ENCODE measurements at places on chromosomes 2 and 18.

GRCh38 chr2:96888072-96889011 is 18.5 kb upstream of the SEMA4C start:
- no peak for DNase-seq

- no peak for DNase-seq
Observed at GRCh38 chr2:12714391-12715221, 2.1 kb upstream of the TRIB2 start.

DNA sequence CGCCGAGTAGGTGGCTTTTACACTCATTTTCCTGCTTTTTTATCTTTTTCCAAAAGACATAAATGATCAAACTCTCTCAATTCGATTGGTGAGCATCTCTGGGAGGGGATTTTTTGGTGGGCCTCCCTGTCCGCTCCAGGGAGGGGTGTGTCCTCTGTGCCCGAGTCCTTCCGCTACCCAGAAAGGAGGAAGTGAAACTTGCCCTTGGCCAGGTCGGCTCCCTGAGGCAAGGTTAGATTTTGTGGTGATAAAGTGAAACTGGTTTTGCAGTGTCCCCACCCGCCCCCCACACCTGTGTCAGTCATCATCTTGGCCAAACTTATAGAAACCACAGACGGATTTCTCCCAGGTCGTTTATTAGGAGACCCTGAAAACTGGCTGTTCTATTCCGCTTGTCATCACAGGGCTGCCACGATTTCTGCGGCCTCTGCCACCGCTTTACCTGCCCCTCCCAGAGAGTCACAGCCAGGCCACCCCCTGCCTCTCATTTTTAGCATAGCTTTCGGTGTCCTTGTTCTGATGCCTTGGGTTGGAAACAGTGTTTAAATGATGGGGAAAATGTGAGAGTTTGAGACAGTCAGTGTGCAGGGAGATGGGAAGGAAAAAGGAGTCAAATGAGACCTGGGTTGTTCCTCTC is 93.6 kb downstream of the SH3BP4 start:
- no peak for DNase-seq

- no peak for DNase-seq
Observed at GRCh38 chr2:150159300-150159699, 328.2 kb downstream of the RND3 start.

DNA sequence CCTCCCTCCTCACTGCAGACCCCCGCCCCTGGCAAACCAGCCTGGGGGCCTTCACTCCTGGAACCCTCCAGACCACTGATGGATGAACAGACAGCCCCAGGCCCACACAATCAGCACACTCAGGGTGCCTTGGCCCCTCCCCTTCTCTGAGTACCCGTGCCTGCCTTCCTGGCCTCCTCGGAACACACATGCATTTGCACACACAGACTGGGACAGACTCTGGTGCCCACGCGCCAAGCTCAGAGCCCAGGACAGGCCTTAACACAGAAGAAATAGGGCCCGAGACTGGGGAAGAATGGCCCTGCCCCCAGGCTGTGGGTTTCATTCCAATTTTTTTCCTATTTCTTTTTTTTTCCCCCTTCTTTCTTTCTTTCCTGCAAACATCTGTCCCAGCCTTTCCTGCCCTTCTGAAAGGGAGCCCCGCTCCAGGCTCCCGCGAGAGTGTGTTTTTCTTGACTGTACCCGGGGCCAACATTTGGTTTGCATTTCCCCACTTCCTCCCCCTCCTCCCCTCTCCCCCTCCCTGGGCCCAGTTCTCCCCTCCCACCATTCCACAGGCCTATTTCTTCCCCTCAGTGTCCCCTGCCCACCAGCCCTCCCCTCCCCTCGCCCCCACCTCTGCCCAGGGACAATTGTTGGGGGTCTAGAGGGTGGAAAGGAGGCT is 618 bp upstream of the TNS1 start:
- no peak for DNase-seq

- DNase-seq, result no peak
Observed at GRCh38 chr2:127000194-127000593, 101.5 kb downstream of the TEX51 start.

DNA sequence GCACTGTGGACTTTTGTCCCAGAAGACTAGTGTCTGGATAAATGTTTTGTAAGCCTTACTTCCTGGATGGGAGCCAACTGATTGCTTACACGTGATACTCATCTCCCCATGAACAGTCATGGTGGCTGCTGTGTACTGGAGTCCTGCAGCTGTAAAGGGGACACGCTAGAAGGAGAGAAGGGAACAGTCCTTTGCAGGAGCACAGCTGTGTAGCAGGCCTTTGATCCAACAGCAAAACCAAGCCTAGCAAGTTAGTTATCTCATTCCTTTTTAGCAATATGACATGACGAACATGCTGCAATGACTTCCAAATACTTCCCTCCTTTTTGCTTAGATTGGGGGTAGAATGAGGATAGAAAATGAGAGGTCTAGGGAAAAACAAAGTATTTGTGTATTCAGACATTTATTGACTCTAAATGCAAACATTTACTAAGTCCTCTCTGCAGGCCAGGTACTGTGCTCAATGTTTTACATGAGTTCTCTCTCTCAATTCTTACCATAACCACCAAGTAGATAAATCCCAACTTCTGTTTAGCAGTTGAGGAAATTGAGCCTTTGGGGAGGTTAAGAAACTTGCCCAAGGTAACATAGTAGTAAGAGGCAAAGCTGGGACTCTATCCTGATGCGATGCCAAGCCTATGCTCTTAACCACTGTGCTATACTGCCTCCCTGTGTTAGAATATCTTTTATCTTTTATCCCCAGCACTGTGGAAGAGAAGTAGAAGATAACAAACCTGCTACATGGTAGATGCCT is 55.4 kb upstream of the CD28 start:
- no peak for DNase-seq

GRCh38 chr2:240624950-240625621 is at the start of gene GPR35:
TSS of gene GPR35 (plus strand) at chr2:240625480. CDS start at chr2:240629953, 4,473 bp downstream.
- DNase-seq, result peak; percentile 87

DNA sequence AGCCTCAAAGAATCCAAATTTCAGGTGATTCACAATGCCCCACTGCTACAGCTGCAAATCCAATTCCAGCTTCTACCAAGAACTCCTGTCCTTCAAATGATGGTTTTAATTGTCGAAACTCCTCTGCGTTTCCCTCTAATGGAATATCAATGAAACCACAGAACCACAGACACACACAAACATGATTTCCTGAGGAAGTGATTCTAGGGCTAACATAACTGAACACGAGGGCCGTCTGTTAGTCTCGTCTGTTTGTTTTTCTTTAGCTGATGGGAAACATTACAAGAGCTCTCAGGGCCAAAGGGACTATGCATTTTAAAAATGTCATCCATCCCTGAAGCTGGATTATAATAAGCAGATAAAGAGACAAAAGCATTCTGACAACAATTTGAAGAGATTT is 59.4 kb downstream of the RNF152 start:
- no peak for DNase-seq

GRCh38 chr2:26583381-26583911 is 57.7 kb downstream of the CIB4 start:
- no peak for DNase-seq

DNA sequence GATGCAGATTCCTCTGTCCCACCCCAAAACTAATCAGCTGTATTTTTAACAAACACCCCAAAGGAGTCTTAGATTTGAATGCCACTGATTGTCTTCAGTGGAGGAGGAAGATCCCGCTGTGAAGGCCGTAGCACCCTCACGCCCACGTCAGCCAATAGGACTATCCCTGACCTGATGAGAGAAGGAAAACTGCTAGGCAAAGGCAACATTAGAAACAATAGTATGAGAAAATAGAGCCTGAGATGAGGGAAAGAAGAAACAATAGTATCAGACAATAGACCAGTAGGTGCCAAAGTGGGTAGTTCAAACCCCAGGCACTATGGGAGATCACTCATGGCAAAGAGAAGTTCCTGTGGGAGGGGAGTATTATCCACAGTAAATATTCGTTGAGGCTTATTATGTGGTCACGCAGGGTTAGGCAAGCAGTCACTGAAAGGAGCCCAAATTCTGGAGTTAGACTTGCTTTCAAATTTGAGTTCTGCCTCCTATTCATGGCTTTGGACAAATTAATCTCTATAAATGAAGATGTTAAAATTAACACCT is 2.8 kb downstream of the PCBP1 start:
- DNase-seq, result no peak

DNA sequence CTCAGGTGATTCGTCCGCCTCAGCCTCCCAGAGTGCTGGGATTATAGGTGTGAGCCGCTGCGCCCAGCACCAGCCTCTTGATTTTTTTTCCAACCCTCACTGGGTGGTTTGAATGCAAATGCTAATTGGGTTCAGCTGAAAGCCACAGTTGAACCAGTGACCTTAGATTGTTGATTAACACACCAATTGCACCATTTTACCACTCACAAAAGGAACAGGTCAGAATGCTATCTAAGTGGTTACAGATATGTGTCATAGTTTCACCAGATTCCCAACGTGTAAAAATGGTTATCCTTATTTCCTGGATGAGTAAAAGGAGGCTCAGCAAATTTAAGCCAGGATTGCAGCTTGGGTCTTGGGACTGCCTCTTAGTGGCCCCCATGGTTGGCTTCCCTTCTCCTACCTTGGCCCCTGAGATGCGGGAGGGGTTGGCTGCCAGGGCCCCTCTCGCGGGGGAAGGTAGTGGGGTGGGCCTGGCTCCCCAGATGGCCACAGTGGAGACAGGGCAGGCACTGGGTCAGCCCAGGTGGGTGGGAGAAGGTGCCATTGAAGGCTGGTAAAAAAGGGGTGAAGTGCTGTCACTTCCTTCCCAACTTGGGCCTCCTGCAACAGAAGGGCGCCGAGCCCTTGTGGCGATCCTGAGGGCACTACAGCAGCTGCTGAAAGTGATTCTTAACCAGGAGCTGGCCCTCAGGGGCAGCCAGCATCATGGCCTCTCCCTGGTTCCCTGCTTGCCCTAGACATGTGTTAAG is 164.9 kb upstream of the HAAO start:
- DNase-seq, result no peak

- no peak for DNase-seq
Observed at GRCh38 chr18:73613706-73614340, 533.8 kb downstream of the FBXO15 start.

GRCh38 chr18:28078849-28079248 is 98.1 kb downstream of the CDH2 start:
- DNase-seq, result no peak

DNA sequence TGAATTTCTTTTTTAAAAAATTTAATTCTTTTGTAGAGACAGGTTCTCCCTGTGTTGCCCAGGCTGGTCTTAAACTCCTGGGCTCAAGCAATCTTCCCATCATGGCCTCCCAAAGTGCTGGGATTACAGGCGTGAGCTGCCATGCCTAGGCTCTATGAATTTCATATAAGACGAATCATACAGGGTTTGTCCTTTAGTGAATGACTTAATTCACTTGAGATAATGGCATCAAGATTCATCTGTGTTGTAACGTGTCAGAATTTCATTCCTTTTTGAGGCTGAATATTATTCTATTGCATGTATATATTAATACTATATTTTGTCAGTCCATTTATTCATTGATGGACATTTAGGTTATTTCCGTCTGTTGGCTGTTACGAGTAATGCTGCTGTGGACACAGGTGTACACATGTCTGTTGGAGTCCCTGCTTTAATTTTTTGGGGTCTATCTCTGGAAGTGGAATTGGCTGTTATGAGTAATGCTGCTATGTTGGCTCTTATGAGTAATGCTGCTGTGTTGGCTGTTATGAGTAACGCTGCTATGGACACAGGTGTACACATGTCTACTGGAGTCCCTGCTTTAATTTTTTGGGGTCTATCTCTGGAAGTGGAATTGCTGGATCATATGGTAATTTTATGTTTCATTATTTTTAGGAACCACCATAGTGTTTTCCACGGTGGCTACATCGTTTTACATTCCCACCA is 210.6 kb downstream of the CAMKMT start:
- DNase-seq, result no peak

- DNase-seq, result no peak
Observed at GRCh38 chr2:46534589-46534988, 55.2 kb downstream of the TMEM247 start.

- DNase-seq, result no peak
Observed at GRCh38 chr2:226647621-226648518, 151.8 kb downstream of the IRS1 start.

- no peak for DNase-seq
Observed at GRCh38 chr2:55403256-55403998, 16.2 kb downstream of the CCDC88A start.

DNA sequence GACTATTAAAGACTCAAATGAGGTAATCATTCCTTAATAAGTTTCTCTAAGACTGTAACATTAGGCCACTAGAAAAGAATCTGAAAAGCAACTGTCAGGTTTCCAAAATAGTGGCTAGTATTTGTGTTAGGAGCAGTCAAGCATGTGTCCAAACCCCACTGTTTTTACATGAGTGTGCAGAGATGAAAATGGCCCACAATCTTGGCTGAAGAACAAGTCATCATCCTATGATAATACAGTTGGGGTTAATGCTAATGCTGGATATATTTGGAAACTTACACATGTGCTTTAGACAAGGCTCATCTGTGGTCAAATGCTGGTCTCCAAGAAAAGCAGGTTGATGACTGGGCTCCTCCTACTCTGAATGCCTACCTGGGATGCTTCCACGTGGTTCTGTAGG is 73.6 kb downstream of the MAIP1 start:
- no peak for DNase-seq

DNA sequence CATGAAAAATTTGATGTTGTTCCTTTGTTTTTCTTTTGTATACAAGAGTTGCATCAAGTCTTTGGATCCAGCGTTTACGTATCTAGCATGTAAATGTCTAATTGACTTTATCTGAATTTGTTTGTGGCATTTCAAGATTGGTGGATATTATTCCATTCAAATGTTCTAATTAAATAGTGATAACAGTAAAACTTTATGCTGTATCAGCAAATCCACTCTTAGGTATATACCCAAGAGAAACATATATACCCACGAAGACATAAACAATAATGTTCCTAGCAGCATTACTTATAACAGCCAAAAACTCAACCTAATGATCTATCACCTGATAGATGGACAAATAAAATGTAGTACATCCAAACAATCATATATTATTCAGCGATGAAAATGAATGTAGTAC is 579.4 kb upstream of the LRATD1 start:
- DNase-seq, result no peak

- DNase-seq, result no peak
Observed at GRCh38 chr2:69013142-69013839, at the start of gene ANTXR1. TSS of gene ANTXR1 (plus strand) at chr2:69013179. CDS start at chr2:69013500, 321 bp downstream.

DNA sequence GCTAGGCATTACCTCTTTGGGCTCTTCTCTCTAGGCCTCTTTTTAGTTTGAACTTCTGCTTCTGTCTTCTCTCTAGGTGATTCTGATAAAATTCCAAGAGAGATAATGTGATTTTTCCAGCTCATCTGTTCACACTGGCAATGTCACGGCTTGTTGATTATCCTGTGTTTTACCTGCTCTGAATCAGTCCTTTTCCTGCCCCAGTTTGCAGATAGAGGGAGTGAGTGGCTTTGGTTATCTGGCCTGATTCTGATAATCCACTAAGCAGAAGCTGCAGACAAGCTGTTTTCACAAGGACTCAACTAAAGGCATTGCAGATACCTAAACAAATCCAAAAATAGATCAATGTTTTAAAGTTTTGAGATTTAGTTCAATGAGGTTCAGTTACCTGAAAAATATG is 111.9 kb downstream of the DCC start:
- no peak for DNase-seq

DNA sequence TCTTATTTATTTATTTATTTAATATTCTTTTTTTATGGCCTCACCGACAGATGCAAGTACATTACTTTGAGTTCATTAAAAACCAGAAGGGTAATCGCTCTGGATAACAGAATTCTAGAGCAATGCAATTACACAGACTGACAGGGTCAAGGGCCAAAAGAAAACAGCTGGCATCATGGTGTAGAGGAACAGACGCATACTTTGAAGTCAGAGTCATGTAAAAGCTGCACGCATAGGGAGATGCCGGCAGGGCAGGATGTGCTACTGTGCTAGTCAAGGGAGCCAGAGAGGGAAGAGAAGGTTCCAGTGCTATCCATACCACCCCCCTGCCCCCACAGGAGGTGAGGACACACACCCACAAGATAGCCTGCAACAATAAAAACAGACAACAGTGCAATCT is 115.2 kb upstream of the TFCP2L1 start:
- DNase-seq, result no peak
